ENCODE measurements at places on chromosomes 2 and 18.

GRCh38 chr2:17821080-17821479 lies 4.8 kb downstream of the MSGN1 start:
- no peak for DNase-seq

DNA sequence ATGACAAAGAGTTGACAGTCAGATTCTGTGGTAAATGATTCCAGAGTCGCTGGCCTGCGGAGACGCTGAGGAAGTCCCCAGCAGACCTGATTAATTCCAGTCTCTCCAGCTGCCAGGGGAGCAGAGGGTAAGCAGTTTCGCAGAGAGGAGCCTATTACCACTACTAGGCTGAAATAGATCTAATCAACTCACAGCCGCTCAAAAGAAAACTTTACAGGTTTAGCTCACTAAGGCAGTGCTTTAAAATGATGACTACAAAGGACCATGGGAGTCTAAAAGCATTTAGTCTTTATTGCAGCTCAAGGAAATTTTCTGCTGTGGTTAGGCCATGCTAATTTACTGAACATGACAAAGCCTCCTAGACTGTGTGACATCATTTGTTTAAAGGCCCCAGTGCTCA lies 445.6 kb upstream of the POU3F3 start:
- DNase-seq: no peak

DNA sequence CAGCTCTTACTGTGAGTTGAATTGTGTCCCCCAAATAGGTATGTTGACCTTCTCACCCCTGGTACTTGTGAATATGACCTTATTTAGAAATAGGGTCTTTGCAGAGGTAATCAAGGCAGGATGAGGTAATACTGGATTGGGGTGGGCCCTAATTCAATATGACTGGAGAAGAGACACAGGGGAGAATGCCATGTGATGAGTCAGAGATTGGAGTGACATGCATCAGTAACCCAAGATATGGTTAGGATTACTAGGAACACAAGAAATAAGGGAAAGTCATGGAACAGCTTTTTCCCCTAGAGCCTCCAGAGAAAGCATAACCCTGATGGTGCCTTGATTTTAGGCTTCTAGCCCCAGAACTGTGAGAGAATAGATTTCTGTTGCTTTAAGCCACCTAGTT lies 37.0 kb upstream of the ATP5MC3 start:
- no peak for DNase-seq

DNA sequence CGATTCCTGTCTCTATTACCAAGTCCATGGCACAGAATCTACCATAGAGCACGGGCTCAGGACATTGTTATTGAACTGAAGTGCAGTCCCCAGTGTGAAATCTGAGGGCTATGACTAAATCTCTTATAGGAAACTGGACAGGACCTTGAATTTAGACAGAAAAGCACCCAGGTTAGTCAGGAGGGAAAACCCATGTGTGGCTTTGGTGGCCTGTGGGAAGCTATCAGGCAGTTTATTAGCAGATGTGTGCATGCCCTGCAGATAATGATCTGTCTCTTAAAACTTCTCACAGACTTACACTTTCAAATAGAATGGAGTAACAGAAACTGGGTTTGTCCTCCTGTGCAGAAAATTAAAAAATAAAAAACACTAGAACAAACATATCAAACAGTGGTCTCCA lies 610.0 kb upstream of the RAB6C start:
- no peak for DNase-seq

DNA sequence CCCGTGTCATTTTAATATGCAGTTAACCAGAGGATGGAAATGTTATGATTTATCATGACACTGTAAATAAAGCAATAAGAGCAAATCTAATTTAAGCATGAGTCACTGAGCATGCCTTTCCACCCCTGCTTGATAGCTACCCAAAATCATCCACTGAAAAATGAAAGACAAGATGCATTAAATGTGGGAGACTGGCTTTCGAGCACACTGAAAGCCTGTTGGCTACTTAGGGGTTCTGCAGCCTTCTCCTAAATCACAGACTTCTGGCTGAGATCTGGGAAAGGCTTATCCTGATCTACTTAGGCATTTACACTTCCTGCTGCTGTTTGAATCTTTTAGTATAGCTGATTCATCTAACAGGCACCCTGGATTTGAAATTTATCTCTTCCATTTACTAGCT lies 778.3 kb upstream of the CDH7 start:
- no peak for DNase-seq

GRCh38 chr2:232628466-232629128 lies 4.8 kb upstream of the EFHD1 start:
- DNase-seq: no peak

- DNase-seq: no peak
These were observed 71.4 kb upstream of the FAM98A start for GRCh38 chr2:33670392-33670937.

GRCh38 chr2:3603536-3604206 lies 8.8 kb downstream of the COLEC11 start:
- no peak for DNase-seq

GRCh38 chr2:199490049-199490448 lies 32.3 kb upstream of the SATB2 start:
- no peak for DNase-seq

DNA sequence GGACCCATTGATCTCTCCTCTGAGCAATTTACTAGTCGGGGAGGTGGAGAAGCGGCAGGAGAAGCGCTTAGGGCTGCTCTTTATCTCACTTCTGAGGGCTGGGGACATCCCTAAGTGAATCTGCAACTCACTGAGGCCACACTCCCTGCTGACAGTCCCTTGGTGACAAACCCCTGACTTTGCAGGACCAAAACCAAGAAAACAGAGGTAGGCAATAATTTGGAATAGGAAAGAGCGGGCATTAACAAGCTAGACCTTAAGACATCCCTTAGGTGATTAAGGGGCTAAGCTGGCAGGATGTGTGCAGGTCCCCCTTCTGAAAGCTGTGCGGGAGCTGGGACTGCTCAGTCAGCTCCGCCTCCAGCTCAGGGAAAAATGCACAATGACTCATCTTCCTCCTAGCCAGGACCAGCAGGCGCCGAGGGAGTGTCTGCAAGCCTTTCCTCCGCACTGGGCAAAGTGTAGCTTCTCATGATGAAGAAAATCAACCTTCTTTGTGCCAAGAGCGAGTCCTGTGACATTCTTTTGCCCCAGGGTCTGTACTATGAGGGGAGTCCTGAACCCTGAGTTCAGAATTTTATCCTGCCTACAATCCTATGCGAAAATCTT lies 63.3 kb downstream of the BOD1L2 start:
- no peak for DNase-seq

GRCh38 chr2:120014226-120014980 lies 1.5 kb downstream of the EPB41L5 start:
- no peak for DNase-seq

DNA sequence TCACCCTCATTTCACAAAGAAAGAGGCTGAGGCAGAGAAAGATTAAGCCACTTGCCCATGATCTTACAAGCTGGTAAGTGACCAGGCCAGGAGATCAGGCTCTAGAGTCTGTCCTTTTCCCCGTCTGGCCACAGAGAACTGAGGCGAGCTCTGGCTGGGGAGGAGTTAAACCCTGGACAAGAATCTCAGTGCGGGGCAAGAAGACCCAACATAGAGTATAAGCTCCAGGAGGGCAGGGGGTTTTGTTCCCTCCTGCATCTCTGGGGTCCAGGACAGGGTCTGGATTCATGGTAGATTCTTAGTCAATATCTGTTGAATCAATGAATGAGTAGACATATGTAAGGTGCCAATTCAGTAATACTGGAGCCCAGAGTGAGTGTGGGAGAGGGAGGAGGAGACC lies 12.9 kb upstream of the INPP5D start:
- no peak for DNase-seq

DNA sequence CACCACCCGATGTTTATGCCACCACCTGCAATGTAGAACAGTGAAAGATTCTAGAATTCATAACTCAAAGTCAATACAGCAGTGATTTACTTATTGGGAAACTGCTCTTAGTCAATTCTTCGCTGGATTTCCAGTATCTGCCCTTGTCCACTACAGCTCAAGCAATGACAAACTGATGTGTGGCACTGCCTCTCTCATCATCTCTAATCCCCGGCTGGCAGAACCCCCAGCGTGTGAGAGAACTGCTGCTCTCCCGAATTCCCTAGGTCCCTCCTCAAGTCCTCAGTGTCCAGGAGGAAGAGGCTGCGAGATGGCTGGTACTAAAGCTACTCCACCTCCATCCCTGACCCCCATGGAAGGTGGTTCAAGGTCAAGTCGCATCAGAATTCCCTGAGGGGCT lies 1.6 kb downstream of the TXNL4A start:
- no peak for DNase-seq

DNA sequence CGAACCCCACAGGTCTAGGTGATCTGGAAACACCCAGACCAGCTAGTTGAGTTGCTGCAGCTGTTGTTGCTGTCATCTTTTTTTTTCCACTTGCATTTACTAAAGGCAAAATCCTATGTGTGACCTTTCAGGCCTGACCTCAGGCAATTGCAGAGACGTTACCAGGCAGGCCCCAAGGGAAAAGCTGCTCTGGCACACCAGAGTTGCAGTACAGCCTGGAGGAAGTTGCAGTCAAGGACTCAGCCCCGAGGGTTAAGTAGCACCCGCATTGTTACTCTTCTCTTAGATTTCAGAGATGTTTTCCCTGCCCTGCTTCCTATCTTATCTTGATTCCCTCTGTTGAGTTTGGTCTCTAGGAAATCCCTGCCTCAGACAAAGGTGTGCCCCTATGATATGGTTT lies 45.2 kb upstream of the SMAD2 start:
- no peak for DNase-seq

DNA sequence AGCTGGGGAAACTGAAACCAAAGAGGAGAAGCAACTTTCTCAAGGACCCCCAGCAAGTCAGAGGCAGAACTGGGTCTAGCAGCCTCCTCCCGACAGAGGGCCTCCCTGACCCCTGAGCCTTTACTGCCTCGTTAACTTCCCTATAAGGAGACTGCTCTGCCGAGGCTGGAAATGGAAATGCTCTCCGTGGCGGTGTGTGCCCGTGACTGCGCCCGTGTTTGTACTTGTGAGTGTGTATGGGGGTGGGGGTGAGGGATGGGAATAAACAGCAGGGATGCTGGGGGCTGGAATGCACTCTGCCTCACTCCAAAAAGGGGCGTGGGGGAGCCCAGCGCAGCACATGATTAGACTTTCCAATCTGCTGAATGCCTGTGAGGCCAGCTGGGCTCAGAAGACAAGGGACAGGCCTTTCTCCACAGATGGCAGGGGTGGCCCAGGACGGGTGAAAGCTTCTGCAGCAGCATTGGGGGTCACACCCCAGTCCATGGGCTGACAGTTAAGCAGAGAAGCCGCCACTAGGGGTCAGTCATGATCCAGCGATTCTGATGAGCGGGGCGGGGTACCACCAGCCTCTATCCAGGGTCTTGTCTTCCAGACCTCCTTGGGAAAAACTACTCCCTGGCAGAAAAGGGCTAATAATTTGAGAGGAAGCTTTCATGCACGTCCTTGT lies 26.8 kb downstream of the MPHOSPH10 start:
- peak; percentile 37 for DNase-seq

- no peak for DNase-seq
These were observed 2.7 kb downstream of the TCF4 start for GRCh38 chr18:55585065-55585919.

All from stimulated activated CD4-positive, alpha-beta T cell treated with anti-CD3 and anti-CD28 coated beads, Interleukin-4, amount 100 ng/mL, for 4 hours (primary cell).